Aorta (tissue), 5 donors: ENCODE measurements at places on chromosomes 12 and 14. TPM values are rescaled to one million over a fixed set of nuclear protein-coding genes. Genes with fewer than 3 reads are reported as not detected.

Gene MUCL1
- total RNA-seq: not detected

Gene ESRRB
- 0.33 TPM for total RNA-seq

Gene NDRG2
- total RNA-seq: 68.7 TPM

- DNase-seq: no peak
Measured at GRCh38 chr14:76134231-76134630, 17.5 kb upstream of the GPATCH2L start.

GRCh38 chr12:77104792-77105191 is 39.4 kb upstream of the E2F7 start:
- no peak for DNase-seq

DNA sequence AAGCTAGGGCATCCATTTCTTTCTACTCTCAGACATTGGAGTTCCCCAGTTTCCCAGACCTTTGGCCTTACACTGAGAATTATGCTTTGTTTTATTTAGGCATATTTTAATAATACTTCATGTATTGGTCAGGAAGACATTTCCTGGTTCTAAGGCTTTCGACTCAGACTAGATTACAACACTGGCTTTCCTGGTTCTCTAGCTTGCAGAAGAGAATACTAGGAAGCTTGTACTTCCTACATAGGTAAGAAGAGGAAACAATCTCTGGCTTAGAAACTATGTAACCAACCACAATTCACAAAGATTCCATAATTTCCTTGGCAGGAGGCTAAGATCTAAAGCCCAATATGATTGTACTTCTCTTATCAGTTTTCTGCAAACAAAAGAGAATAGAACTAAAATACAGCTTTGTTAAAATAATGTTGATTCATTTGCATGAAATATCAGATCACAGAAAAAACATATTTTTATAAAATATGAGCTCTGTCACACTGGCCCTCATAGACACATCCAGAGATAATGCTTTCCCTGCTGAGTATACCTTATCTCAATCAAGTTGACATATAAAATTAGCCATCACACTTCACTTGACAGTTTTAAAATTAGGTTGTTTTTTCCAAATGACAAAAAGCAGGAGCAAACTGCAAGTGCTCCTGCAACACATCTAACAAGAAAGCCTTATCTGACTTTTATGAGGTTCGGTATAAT is 30.5 kb downstream of the CLEC2D start:
- DNase-seq: no peak

- DNase-seq: no peak
Measured at GRCh38 chr12:12212769-12213168, 54.1 kb downstream of the LRP6 start.

GRCh38 chr14:98114946-98115345 is 1157.1 kb downstream of the BCL11B start:
- DNase-seq: no peak

DNA sequence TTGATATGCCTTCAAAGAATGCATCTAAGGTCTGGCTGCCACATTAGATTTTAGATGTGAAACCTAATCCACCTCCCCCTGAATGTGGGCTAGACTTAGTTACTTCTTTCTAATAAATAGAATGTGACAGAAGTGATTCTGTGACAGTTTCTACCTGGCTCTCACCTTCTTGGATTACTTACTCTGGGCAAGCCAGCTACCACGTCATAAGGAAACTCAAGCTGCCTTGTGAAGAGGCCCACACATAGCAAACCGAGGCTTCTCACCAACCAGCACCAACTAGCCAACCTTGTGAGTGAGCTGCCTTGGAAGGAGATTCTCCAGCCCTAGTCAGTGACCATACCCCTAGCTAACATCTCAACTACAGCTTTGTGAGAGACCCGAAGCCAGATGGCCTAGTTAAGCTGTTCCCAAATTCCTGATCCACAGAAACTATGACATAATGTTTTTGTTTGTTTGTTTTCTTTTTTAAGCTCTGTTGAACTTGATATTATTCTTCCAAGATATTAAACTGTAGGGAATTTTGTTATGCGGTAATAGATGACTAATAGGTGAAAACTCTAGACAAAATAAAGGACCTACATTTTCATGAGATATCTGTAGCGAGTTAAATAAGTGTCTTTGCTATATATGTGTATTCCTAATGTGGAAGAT is 6.2 kb downstream of the GPR19 start:
- DNase-seq: no peak

DNA sequence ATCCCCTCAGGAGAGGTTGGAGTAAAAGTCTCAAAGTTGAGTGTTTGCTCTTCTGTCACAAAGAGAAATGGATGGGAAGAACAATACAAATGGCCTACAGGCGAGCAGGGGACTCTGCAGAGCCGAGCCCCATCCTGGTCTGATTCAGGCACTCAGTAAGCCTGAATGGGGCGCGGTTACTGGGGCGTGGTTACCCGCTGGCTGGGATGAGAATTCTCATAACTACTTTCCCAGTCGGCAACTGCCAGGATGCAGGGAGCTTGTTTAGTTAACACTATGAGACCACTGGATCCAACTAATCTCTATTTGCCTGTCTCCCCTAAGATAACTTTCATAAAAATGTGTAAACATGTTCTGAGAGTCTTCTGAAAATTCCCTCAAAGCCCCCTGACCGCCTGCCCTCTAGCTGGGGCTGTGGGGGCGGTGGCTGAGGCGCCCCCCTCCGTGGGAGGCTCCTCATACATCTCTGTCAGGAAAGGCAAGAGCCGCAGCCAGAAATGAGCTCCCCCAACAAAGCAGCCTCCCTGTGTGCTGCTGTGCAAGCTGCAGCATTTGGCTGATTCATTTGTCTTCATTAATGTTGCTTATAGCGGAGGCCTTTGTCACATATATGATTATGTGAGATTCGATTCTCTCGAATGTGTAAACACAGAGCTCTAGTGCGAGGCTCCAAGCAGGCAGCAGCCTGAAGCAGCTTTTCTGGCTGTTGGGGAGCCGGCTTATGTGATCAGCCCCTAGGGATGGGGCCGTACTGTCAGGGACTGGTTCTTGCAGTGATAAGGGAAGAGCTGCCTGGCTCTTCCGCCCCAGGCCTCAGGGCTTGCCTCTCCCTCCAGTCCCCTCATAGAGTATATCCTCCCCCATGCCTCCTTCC is 126.1 kb upstream of the ARHGAP5 start:
- no peak for DNase-seq

- no peak for DNase-seq
Measured at GRCh38 chr12:95443459-95443858, 30.5 kb upstream of the METAP2 start.

DNA sequence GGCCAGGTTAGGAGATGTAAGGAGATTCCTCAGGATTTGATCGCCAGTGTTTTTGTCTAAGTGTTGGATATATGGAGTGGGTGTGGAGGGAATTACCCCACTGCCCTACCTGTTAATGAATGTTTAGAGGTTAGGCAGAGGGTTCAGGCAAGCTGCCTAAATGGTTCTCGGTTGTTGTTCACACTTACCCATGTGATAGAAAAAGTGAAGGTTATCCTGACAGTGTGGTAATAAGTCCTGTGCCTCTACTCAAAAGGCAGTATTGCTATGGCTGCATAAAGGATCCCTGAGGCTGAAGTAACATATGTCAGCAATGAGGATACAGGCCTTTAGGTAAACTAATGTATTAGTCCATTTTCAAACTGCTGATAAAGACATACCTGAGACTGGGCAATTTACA is 112.0 kb downstream of the GPHN start:
- no peak for DNase-seq
